ENCODE measurements at places on chromosomes 7 and 10. TPM values are rescaled to one million over a fixed set of nuclear protein-coding genes. Genes with fewer than 3 reads are reported as not detected.

SFTPA1 gene
- not detected for total RNA-seq

PAPOLB gene
- 0.22 TPM for total RNA-seq

IDI1 gene
- total RNA-seq: 29.7 TPM

NXPH1 gene
- total RNA-seq: not detected

ANKRD30A gene
- not detected for total RNA-seq

ZNF25 gene
- 15.6 TPM for total RNA-seq

CH25H gene
- 0.22 TPM for total RNA-seq

C7orf57 gene
- total RNA-seq: 0.09 TPM

PCDH15 gene
- total RNA-seq: 0.27 TPM

ZDHHC6 gene
- total RNA-seq: 23.4 TPM

LOXL4 gene
- total RNA-seq: 9.7 TPM

CWF19L1 gene
- total RNA-seq: 23.9 TPM

DNA sequence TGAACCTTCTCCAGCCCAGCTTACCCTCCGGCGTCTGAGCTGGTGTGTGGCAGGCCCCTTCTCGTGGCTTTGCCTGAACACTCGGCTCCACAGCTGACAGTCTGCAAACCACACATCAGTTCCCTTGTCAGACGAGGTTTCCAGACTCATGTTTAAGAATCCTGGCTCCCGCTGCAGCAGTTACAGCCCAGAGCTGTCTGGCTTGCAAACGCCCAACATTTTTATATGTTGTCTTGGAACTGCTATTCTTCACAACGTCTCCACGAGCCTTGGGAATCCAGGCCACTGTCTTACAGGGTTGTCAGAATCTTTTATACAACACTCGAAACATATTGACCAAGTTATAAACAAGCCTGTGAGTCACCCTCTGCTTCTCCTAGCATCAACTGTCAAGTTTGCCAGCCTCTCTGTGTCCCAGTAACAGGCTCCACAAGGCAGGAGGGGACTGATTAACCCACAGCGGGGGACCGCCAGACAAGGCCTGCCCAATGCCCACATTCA, 68.1 kb downstream of the TNS3 start:
- peak; percentile 91 for DNase-seq

- no peak for DNase-seq
These were observed 47.2 kb upstream of the AKR1E2 start for GRCh38 chr10:4778761-4779160.

DNA sequence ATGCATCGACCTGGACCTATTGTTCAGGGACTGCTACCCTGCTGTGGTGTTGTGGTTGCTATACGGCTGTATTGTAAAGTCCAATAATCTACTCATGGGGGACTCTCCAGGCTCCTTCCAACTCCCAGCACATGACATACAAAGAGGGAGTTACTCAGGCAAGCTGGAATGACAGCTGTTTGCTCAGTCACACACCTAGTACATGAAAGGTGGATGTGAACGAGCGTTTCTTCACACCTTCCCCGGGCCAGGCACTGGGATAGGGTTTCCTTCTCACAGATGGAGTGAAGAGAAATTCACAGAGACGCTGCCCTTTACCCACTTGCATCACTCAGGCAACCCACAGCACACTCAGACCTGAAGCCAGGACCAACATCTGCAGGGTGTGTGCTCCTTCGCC, 215.7 kb downstream of the TNS3 start:
- DNase-seq: no peak

- DNase-seq: no peak
These were observed 599.2 kb upstream of the POM121L12 start for GRCh38 chr7:52436278-52436677.

GRCh38 chr7:50633414-50633710, 68.2 kb upstream of the DDC start:
- DNase-seq: no peak

- DNase-seq: peak; percentile 97
These were observed at the start of gene TRIL for GRCh38 chr7:28958235-28958979. Gene TRIL, minus strand, starts transcription at chr7:28958330. Its CDS starts 284 bp downstream, at chr7:28958046.

DNA sequence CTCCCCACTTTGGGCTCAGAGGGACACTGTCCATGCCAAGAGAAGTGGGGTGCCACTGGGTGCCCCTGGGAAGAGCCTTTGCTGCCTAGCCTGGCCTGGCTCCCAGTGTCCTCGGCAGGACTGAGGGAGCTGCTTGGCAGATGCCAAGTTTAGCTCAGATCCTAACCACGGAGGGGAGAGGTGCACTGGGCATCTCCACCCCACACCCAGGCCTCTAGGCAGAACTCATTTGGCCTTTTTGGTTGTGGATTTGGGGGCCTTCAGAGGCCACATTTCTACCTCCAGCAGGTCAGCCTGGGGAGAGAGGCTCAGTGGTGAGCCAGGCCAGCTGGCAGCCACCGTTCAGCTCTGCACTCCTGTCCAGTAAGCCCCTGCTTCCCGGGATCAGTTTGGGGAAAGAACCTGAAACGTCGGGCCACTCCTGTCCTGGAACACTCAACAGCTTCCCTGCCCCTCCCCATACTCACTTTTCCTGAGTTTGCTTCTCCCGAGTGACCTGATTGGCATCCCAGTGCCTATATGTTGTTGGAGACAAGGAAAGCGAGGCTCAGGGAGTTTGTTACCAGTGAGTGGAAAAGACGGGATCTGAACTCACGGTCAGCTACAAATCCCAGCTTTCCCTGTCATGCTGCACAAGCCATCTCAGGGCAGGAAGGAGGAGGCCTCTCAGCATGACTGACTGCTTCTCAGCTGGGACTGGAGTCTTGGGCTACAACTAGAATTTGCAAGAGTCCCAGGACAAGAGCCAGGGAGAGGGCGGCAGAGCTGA, 11.2 kb upstream of the CXCL12 start:
- no peak for DNase-seq

DNA sequence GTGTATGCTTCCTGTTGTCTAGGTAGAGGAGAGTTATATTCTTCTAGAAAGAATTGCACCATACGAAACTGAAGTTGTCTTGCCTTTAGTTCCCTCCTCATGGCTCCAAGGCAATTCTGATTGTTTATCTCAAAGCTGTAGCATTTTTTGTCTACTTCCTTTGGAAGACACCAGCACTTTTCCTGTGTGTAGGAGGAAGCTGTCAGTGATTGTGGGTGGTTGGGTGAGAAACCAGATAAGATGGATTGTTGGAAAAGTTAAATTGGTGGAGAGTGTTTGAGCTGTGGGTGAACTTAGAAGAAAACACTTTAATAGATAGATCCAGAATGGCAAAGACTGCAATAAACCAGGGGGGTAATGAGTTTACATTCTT, 12.1 kb upstream of the CSTF2T start:
- no peak for DNase-seq

DNA sequence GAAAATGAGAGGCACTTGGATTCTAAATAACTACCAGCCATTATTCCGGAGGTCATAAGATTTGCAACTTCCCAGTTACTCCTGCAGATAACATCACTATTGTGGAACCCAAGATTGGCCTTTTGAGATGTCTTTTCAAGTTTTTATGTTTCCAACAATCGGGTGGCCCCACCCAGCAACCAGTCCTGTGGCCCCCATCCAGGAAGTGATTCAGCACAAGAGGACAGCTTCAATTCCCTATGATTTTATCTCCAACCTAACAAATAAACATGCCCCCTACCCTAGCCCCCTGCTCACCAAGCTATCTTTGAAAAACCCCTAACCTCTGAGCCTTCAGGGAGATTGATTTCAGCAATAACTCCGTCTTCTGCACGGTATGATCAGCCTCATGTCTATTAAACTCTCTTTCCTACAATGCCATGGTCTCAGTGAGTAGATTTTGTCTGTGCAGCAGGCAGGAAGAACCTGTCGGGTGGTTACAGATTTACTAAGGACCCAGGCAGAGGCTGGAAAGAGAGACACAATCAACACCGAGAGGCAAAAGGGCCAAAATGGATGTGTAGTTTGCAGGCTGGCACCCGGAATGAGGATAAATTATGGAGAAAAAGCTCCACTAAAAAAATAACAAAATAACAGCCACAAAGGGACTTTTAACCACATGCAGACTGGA, 83.9 kb upstream of the UNC5B start:
- peak; percentile 53 for DNase-seq

DNA sequence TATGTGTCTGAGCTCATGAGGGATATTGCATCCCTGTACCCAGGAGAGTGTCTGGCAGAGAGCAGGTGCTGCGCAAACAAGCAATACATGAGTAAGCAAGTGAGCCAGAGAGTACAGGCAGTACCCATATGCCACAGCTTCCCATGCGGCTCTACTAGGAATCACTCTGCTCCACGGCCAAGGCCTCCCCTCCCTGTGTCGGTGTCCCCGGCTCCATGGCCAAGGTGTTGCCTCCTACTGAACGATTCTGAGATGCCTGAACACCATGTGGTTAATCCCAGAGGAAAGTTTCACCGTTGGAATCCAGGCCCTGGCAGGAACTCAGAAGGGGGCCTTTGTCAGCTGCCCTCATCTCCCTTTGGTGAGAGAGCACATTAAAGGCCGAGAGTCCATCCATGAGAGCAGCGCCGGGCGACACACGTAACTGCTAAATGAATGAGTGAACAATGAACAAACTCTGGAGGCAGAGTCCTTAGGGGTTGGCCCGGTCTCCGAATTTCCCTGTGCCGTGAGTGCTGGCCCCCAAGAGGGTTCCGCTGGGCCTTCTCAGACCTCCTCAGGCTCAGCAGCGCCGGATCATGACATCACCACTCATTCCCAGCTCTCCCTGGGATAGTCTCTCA, 136.0 kb upstream of the FAM20C start:
- no peak for DNase-seq

GRCh38 chr7:36784991-36785940, 61.0 kb upstream of the AOAH start:
- DNase-seq: peak; percentile 58

GRCh38 chr10:124999433-125000365, 57.8 kb downstream of the ZRANB1 start:
- peak; percentile 82 for DNase-seq

DNA sequence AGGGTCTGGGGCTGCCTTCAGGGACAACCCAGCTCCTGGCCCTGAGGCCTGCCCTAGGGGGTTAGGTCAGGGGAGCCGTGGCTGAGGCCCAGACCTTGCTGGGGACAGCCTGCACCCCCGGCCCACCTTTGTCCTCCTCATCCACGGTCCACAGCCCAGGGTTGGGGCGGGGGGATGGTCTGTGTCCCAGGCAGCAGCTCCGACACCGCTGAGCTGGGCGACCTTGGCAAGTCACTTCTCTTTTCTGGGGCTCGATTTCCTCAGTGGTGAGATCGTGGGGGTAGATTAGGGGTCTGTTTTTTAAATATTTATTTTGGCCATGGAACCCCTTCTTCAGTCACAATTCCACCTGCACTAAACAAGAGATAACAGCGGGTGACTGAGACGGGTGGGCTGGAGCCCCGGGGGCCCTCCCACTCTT, 30.9 kb downstream of the DNAJB12 start:
- DNase-seq: no peak

- DNase-seq: no peak
These were observed 72.2 kb downstream of the PLXNA4 start for GRCh38 chr7:132504071-132504470.

DNA sequence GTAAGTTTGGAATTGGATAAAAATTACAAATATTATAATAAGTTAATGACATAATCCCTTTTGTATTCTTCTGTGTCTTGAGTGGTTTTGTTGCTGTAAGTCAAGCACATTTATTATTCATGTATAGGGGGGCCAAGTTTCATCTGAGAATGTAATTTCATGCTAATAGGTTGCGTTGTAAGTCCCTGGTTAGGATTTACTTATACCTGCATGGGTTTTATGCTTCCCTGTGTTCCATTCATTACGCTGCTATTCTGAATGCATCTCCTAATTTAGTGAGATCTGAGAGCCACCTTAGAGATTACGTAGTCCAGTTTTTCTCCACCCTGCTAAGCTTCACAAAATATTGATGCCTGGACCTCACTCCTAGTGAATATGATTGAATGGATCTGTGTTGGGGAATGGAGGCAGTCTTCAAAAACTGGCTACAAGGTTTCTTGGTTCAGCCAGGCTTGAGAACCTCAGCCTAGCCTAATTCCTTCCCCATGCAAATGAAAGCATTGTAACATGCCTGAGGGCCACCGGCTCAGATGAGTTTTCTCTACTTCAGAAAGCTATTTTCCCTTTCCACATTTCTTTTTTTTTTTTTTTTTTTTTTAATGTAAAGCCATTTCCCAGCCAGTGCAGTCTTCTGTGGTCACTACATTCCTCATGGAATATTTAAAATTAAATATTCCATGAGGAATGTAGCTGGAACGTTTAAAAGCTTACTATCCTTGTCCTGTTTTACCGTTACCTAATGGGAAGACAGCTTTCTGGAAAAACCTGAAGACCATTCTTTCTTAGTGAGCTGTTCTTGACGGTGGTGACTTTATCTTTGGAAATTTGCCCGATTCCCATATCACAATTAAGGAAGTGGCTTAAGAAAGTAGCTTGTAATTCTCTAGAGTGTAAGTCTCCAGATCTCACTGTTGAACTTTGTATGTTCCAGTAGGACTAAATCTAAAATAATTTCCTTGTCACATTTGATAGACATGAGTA, 16.0 kb downstream of the PAPSS2 start:
- peak; percentile 19 for DNase-seq

DNA sequence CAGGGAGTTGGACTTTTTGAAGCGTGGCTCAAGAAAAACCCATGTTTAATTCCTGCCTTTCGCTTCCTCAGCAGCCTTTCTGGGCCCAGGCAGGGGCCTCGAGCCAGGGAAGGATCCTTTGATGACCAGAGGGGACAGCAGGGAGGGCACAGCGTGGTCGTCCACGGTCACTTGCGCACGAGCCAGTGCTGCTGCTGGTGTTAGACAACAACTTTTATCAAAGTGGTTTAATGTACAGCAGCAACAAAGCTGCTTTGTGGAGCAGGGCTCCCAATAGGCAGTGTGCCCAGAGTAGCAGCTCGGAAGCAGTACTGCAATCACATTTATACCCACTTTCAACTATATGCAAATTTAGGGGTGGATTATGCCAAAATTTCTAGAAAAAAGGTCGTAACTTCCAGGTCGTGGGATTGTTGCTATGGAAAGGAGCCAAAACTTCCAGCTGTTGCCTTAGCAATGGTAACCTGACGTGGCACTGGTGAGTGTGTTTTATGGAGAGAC, 6.1 kb downstream of the GIMAP1 start:
- no peak for DNase-seq

- DNase-seq: peak; percentile 84
These were observed 346.6 kb upstream of the KLF6 start for GRCh38 chr10:4131407-4132215.

DNA sequence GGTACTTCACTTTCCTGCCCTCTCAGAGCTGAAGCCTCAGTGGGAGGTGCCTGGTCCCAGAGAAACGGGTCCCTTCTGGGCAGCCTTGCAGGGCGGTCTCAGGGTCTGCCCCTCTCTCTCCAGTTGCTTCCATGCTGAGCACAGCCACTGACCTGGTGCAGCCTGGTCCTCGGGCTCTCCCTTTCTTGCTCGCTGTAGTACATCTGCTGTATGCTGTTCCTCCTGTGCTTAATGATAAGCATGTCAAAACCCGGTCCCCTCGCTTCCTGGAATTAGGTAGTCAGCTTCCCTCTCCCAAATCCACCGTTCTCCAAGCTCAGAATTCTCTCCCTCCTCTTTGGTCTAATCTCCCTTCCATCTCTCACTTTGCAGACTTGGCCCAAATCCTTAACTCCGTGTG, 11.0 kb upstream of the HPS1 start:
- no peak for DNase-seq

- no peak for DNase-seq
These were observed 190.8 kb downstream of the ADRA2A start for GRCh38 chr10:111267673-111268072.

GRCh38 chr10:129615921-129616525, 149.0 kb downstream of the MGMT start:
- no peak for DNase-seq

GRCh38 chr10:24343686-24344085, 134.7 kb downstream of the KIAA1217 start:
- peak; percentile 47 for DNase-seq

- no peak for DNase-seq
These were observed 324.3 kb downstream of the ZNF716 start for GRCh38 chr7:57774300-57774699.

- DNase-seq: no peak
These were observed 172.0 kb upstream of the YAE1 start for GRCh38 chr7:39394105-39394680.
